RPMI7951 (cell line): ENCODE measurements at places on chromosomes 7 and 10. TPM values are rescaled to one million over a fixed set of nuclear protein-coding genes. Genes with fewer than 3 reads are reported as not detected.

The OR2A12 gene
- total RNA-seq, result not detected in 2 replicates

The TEX47 gene
- not detected in 2 replicates for total RNA-seq

The SPDYE9 gene
- total RNA-seq, result not detected in 2 replicates

The SPACDR gene
- 0.39 TPM in 1 of 2 replicates, not detected in the other for total RNA-seq

The CYP26C1 gene
- not detected in 2 replicates for total RNA-seq

The NEUROD6 gene
- total RNA-seq, result not detected in 2 replicates

The UPK3B gene
- total RNA-seq, result not detected in 2 replicates

The FRMPD2 gene
- not detected in 2 replicates for total RNA-seq

The LRIT2 gene
- total RNA-seq, result not detected in 2 replicates

The HOXA6 gene
- 1.8 and 7.2 TPM in 2 replicates for total RNA-seq

The AP3M1 gene
- total RNA-seq, result 26.4 and 29.2 TPM in 2 replicates

The RET gene
- under 0.01 and 0.10 TPM in 2 replicates for total RNA-seq

The VWDE gene
- total RNA-seq, result not detected in 2 replicates

The MYOZ1 gene
- not detected in 2 replicates for total RNA-seq

The TMEM236 gene
- 0.10 and 0.12 TPM in 2 replicates for total RNA-seq

The STEAP2 gene
- 4.5 and 5.8 TPM in 2 replicates for total RNA-seq

The ASB4 gene
- 0.12 and 0.39 TPM in 2 replicates for total RNA-seq

The NPC1L1 gene
- total RNA-seq, result not detected in 2 replicates

The CFAP69 gene
- 2.1 and 4.2 TPM in 2 replicates for total RNA-seq

The VIM gene
- total RNA-seq, result 11,641 and 12,249 TPM in 2 replicates

The IGFBP1 gene
- not detected in 2 replicates for total RNA-seq

The PRF1 gene
- not detected in 2 replicates for total RNA-seq

The ZNF438 gene
- total RNA-seq, result 5.2 and 7.6 TPM in 2 replicates

The UNCX gene
- not detected in 2 replicates for total RNA-seq

The NRCAM gene
- total RNA-seq, result 0.78 and 1.7 TPM in 2 replicates

The ZNF679 gene
- total RNA-seq, result not detected in 2 replicates

The SPAG6 gene
- not detected in 2 replicates for total RNA-seq

The PPP1R3C gene
- not detected in 2 replicates for total RNA-seq

The GRK5 gene
- total RNA-seq, result 2.7 and 2.9 TPM in 2 replicates

The CPED1 gene
- total RNA-seq, result 28.2 and 33.6 TPM in 2 replicates

The SPDYE1 gene
- not detected in 2 replicates for total RNA-seq

The PHKG1 gene
- 0.39 and 0.96 TPM in 2 replicates for total RNA-seq

The CALHM1 gene
- total RNA-seq, result not detected in 2 replicates

The MMP21 gene
- not detected in 2 replicates for total RNA-seq

The GATA3 gene
- 2.5 and 4.0 TPM in 2 replicates for total RNA-seq

The CASTOR2 gene
- total RNA-seq, result 2.3 and 7.4 TPM in 2 replicates

The ABCA13 gene
- total RNA-seq, result 0.10 and 0.48 TPM in 2 replicates

The ACSL5 gene
- total RNA-seq, result 18.5 TPM in 2 replicates

The A1CF gene
- total RNA-seq, result not detected in 2 replicates

The XRCC2 gene
- 7.9 and 8.3 TPM in 2 replicates for total RNA-seq

The PNLIPRP1 gene
- total RNA-seq, result not detected in 2 replicates

The HSPB1 gene
- 147 and 157 TPM in 2 replicates for total RNA-seq

The SRRM3 gene
- not detected in 2 replicates for total RNA-seq
